ENCODE measurements at places on chromosomes 13 and 19. TPM values are rescaled to one million over a fixed set of nuclear protein-coding genes. Genes with fewer than 3 reads are reported as not detected.
A peak's percentile ranks its signal among the peaks of the same experiment; 100 is the strongest.

GRCh38 chr13:60787083-60787482, 390.1 kb downstream of the TDRD3 start:
- no peak overlapping the region for H3K4me3 ChIP-seq
- no peak for DNase-seq

GRCh38 chr19:13095934-13096927, 6.4 kb downstream of the LYL1 start:
- peaks cover 23% of the 10 kb centered on the region for H3K4me1 ChIP-seq
- H3K4me3 ChIP-seq, result peak overlapping the region; percentile 11
- DNase-seq, result peak; percentile 72
- no peaks in the 10 kb centered on the region for H3K27me3 ChIP-seq

DNA sequence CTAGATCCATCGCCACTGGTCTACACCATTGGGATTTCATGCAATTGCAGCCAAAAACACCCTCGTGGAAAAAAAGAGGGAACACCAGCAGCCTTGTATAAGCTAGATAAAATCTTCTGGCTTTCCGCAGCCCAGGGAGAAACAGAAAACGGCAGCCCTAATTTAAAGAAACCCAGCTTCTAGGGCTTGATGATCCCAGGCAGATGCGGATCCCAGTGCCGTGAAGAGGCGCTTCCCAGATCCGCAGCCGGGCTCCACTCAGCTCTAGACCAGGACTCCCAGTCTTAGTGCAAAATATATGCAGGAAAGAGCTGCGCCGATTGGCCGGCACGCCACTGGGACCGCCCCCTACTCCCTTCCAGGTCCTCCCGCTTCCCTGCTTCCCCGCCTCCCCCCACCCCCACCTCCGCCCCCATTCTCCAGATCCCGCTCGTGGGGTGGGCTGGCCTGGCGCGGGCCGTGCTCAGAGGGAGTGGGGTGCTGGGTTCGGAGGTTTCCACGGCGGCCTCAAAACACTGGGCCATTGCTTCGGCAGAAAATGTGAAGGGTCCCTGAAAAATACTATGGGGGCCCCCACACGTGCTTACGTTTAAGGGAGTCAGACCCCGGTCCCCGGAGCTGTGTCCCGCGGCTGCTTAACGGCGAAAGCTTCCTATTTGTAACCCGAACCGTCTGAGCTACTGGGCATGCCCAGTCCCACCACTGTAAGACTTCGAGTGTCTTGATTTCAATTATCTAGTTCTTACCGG, 63.1 kb downstream of the SERP2 start:
- H3K4me3 ChIP-seq, result peak overlapping the region; percentile 88
- H3K27ac ChIP-seq, result peak overlapping the region; percentile 98
- no peaks in the 10 kb centered on the region for H3K27me3 ChIP-seq
- H3K4me1 ChIP-seq, result peaks cover 15% of the 10 kb centered on the region
- H3K36me3 ChIP-seq, result peaks cover 7% of the 10 kb centered on the region

DNA sequence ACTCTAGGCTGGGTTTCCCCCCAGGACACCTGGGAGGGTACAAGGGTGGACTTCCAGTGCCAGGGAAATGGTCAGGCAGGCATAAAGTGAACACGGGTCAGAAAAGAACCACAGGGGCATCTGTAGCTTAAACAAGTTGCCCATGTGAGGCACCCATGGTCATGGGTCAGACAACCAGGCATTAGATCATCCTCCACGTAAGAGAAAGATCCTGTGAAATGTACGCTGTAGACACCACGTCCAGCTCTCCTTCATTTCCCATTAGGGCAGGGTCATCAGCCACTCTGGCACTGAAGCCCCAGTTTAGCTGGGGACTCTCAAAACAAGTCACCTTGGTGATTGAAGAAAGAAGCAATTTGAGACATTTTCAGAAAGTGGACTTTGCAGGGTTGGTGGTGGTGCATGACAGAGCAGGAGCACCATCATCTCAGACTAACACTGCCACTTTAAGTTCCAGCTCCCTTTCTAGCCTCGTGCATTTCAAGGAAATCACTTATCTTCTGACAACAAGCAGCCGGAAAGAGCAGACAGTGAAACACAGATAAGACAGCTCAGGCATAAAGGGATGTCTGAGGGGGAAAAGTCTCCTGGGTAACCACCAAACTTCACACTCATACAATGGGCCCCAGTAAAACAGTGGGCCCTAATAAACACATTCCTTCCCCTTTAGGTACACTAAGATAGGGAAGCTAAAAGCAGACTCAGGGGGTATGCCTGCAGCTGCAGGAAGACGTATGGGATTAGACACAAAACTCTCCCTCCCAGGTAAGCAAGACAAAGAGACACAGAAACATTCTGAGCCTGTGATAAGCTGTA, 16.1 kb upstream of the SIGLEC6 start:
- no peak overlapping the region for H3K4me3 ChIP-seq
- H3K4me1 ChIP-seq, result no peaks in the 10 kb centered on the region
- H3K27ac ChIP-seq, result no peak overlapping the region
- no peaks in the 10 kb centered on the region for H3K36me3 ChIP-seq
- peak; percentile 57 for DNase-seq
- no peaks in the 10 kb centered on the region for H3K27me3 ChIP-seq

GRCh38 chr13:96041326-96042110, 11.7 kb downstream of the UGGT2 start:
- H3K36me3 ChIP-seq, result no peaks in the 10 kb centered on the region
- H3K4me1 ChIP-seq, result no peaks in the 10 kb centered on the region
- no peak overlapping the region for H3K27ac ChIP-seq
- no peak overlapping the region for H3K4me3 ChIP-seq
- H3K27me3 ChIP-seq, result no peaks in the 10 kb centered on the region

DNA sequence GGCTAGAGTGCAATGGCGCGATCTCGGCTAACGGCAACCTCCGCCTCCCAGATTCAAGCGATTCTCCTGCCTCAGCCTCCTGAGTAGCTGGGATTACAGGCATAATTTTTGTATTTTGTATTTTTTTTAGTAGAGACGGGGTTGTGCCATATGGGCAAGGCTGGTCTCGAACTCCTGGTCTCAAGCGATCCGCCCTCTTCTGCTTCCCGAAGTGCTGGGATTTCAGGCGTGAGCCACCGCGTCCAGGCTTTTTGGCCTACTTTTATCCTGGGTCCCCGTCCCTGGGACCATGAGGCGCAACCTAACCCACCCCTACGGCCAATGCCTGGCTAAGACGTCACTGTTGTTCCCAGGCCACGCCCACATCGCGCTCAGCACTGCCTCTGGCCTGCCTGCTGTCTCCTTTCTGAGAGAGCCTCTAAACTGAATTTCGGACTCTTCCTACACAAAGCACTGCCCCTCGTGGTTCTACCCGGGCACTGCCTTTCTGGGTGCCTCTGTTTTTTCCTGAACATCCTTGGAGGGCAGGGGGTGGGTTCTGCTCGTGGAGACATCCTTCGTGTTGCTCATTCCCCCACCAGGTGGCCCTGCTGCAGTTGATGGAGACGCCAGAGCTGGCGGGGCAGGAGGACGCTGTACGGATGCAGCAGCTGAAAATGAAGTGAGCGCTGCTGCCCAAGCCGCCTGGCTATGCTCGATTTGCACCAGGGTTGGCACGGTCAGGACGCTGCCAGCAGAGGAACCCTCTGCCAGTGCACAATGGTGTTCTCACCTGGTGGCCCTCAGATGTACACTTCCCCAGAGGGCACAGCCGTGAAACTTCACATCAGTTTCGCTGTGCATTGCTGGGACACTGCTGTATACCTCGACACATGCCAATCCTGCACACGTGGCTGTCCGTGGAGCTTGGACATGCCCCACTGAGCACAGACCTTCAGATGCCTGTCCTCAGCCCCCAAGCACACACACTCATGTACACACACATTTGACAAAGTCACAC, 2.0 kb downstream of the REX1BD start:
- peaks cover 3% of the 10 kb centered on the region for H3K36me3 ChIP-seq
- H3K4me3 ChIP-seq, result no peak overlapping the region
- H3K4me1 ChIP-seq, result peaks cover 24% of the 10 kb centered on the region
- DNase-seq, result peak; percentile 57
- no peak overlapping the region for H3K27ac ChIP-seq

DNA sequence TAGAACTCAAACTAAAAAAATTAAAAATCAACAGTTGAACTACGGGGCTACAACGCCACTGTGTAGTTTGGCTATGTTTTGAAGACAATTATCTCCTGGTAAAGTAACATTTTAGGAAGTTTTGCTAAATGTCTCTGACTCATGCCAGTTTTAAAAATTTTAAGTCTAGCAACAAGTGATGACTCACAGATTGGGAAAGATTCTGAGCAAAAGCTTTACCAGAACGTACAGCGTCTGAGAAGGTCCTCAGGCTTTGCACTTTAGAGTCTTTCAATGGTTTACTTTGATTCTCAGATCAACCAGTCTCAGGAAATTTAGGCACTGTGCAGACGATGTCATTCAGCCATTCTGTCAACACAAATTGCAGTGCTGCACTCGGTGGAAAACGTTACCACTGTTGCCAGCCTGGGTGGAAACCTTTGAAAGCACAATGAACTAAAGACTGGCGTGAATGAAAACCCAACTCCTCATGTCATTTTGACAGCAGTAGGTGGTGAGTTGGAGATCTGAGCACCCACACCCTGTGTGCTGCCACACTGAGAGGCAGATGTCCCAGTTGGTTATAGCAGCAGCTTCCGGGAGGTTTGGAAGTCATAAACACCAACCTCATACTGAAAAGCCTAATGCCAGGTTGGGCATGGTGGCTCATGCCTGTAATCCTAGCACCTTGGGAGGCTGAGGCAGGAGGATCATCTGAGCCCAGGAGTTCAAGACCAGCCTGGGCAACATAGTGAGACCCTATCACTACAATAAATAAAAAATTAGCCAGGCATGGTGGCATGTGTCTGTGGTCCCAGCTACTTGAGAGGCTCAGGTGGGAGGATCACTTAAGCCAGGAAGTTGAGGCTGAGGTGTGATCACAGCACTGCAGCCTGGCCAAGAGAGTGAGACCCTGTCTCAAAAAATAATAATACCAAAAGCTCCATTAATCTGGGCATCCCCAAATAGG, 6.3 kb upstream of the WTIP start:
- peaks cover 8% of the 10 kb centered on the region for H3K36me3 ChIP-seq
- H3K27ac ChIP-seq, result no peak overlapping the region
- no peak overlapping the region for H3K4me3 ChIP-seq

DNA sequence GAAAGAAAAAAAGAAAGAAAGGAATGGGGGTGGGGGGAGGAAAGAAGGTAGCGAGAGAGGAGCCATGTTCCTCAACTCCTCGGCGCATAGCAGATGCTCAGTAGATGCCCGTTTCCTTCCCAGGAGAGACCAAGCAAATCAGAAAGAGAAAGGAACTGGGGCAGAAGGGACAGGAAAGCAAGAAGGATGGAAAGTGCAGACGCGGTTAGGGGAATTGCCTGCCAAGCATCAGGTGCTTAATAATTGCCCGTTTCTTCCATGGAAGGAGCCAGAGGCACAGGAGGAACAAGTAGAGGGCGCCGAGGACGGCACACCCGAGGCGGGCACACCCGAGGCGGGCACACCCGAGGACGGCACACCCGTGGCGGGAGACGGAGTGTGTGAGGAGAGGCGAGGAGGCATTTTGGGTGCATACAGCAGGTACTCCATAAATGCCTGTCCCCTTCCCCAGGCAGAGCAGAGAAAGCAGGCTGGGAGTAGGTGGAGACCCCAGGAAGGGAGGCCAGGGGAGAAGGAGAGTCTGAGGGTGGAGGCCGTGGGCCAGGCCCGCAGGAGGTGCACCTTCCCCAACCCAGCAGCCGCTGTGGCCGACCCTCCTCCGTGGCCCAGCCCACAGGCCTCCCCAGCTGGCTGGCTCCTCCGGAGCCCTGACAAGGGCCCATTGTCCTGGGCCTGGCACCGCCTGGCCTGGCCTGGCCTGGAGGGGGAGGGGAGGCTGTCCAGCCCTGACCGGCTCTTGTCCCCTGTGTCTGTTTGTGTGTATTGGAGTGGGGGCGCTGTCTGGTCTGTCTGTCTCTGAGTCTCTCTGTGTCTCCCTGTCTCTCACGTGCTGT, 14.6 kb downstream of the JOSD2 start:
- no peak overlapping the region for H3K4me3 ChIP-seq
- no peaks in the 10 kb centered on the region for H3K36me3 ChIP-seq
- no peaks in the 10 kb centered on the region for H3K4me1 ChIP-seq
- no peak for DNase-seq
- H3K27me3 ChIP-seq, result no peaks in the 10 kb centered on the region

DNA sequence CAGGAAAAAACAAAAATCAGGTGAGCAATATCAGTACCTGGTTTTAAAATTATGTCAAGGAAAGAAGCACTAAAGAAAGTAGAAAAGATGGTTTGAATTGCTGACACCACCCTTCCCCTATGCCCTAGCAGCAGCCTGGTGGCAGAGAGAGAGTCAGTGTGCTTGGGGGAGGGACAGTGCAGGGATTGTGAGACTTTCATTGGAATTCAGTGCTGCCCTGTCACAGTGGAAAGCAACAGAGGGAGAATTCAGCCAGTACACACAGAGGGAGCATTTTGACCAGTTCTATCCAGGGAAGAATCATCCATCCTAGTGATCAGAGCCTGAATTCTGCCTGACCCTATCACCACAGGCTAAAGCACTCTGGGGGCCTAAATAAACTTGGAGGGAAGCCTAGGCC, 222.4 kb upstream of the PCDH17 start:
- no peak overlapping the region for H3K4me3 ChIP-seq
- no peaks in the 10 kb centered on the region for H3K4me1 ChIP-seq
- no peak for DNase-seq
- no peak overlapping the region for H3K27ac ChIP-seq
- H3K27me3 ChIP-seq, result no peaks in the 10 kb centered on the region

DNA sequence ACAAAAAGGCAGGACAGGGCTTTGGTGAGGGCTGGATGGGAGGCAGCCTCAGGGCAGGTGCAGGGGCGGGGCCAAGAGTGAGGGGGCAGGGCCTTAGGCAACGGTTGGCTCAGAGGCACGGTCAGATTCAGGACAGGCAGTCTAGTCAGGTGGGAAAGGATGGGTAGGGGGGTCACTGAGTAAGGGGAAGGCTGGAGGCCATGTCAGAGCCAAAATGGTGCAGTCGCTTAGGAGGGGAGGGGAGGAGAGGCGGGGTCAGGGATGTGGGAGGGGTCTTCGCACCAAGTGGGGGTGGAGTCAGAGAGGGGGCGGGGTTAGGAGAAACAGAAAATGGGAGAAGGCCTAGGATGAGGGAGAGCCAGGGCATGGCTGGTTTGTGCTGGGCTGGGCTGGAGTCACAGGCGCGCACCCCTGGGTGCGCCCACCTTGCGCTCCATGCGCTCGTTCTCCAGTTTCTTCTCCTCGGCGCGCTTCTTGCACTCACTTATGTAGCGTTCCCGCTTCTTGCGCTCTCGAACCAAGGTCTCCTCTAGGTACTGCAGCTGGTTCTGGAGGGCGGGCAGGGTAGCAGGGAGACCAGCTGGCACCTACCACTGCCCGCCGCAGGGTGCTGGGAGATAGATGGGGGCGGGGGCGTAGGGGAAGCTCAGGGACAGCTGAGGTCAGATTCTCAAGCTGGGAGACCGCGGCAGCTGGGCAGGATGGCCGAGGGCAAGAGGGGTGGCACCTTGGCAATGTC, 6.8 kb upstream of the RGL3 start:
- no peak overlapping the region for H3K4me3 ChIP-seq
- H3K27ac ChIP-seq, result no peak overlapping the region
- DNase-seq, result no peak
- peaks cover 7% of the 10 kb centered on the region for H3K4me1 ChIP-seq
- H3K27me3 ChIP-seq, result no peaks in the 10 kb centered on the region

- no peaks in the 10 kb centered on the region for H3K27me3 ChIP-seq
- no peak overlapping the region for H3K27ac ChIP-seq
- DNase-seq, result no peak
- peaks cover 11% of the 10 kb centered on the region for H3K36me3 ChIP-seq
- no peak overlapping the region for H3K4me3 ChIP-seq
Measured at GRCh38 chr19:5897189-5897969, 6.2 kb downstream of the NDUFA11 start.

The LILRB1 gene
- total RNA-seq, result 5.1 TPM

The SLITRK5 gene
- under 0.01 TPM for total RNA-seq

The PRR22 gene
- total RNA-seq, result 0.84 TPM

The MAST1 gene
- 0.19 TPM for total RNA-seq

The FRY gene
- total RNA-seq, result 31.2 TPM

The APOE gene
- total RNA-seq, result 3,491 TPM

The CD22 gene
- total RNA-seq, result 2.0 TPM

The PSG1 gene
- not detected for total RNA-seq

The MISP gene
- not detected for total RNA-seq

Data from liver (tissue), 10 donors.